ENCODE measurements at places on chromosomes 7 and 10.
A peak's percentile ranks its signal among the peaks of the same experiment; 100 is the strongest.

- peak; percentile 71 for DNase-seq
These were observed 29.6 kb downstream of the CASP7 start for GRCh38 chr10:113709221-113709838.

DNA sequence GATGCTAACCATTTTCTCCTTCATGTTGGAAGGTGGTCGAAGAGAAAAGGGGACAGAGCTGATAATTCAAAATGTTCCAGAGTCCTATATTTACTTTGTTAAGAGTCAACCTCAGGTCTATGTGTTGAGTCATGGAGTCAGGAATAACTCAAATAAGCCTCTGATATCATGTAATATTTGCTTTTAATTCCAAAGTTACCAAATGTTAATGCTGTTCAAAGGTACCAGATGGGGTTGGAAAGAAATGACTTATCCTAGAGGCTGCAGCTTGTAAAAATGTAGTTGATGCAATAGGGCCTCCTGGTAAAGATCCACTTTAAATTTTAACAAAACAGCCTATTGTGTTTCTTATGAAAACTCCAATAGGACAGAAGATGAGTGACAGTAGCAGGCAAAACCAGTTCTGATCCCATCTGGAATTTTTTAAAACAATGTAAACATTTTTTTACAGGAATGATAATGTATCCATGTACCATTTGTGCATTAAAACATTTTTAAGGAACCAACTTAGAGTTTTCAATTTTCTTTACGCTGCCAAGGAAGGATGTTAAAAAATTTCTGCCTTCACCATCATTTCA, 218.2 kb downstream of the ANK3 start:
- peak; percentile 5 for DNase-seq

DNA sequence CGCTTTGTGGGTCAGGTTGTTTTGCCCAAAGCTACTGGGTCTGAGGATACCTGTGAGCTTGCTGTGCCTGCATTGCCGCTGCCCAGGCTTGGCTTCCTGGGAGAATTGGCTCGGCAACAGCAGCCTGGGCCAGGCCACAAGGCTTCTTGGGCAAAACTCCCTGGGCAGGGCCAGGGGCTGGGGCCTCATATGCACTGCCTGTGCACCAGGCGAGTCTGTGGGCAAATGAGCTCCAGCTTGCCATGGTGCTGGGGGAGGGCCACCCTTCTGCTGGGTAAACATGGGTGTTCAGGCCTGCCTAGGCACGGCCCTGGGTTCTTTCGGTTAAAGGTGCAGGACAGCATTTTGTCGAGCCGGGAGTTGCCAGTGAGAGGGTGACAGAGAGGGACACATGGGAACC, 19.4 kb downstream of the ZMIZ1 start:
- peak; percentile 42 for DNase-seq

DNA sequence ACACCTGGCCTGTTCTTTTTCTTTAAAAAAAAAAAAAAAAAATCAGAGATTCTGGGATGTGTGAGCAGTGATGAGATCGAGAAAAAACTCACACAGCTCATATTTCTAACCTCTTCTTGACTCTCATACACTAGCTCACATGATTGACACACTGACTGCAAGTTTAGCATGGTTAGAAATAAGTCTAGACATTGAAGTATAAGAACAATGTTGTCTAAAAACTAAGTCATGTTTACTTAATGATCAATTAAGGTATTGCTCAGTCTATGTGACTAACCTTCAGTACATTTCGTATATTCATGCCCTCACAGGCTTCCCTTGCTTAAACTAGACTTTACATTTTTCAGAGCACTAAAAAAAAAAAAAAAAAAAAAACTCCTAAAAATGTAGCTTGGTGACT, 775.1 kb downstream of the GATA3 start:
- no peak for DNase-seq

- no peak for DNase-seq
These were observed 2.4 kb upstream of the HOXA10 start for GRCh38 chr7:27176524-27176845.

GRCh38 chr10:35913628-35914027, 271.5 kb upstream of the FZD8 start:
- DNase-seq = no peak

DNA sequence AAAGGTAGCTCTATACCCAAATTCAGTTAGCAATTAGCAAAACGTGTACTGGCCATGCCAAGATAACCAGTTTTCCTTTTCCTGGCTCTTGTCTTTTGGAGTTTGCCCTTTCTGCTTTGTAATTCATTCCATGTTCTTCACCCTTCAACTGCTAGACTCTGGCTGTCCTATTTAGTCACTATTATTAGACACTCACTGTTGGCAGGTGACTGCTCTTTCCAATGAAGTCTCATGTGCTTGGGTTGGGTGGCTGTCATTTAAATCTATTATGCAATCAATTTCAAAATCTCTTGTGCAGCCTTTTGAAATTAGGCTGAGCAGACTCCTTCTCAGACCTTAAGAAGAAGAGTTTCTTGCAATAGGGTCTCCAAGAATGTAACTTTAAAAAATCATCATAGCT, 266.5 kb downstream of the GPR158 start:
- DNase-seq = no peak

Data from NCI-H510A treated with DMSO at 0.1 percent for 48 hours (cell line).